ENCODE measurements at places on chromosomes 2 and 18.

GRCh38 chr18:63107931-63108330 is 211.6 kb downstream of the BCL2 start:
- no peak for DNase-seq

GRCh38 chr18:32271672-32272208 is 81.9 kb downstream of the MEP1B start:
- DNase-seq: no peak

DNA sequence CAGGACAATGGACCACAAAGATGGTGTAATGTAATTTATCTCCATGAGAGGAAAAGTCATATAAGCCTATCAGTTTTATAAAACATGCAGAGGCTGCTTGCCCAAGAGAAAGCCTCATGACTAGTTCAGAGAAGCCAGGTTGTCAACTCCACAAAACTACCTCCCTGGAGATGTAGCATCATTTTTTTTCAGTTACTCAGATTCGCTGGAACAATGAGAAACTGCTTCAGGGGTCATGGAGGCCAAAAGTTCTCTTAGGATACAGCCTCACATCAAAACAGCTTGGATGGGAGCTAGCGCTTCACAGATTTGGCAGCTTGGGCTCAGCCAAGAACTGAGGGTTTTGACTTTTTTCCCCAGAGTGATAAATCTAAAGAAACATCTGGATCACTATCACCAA is 263.5 kb downstream of the INSIG2 start:
- DNase-seq: no peak

GRCh38 chr18:29653671-29654215 is 1388.8 kb downstream of the DSC3 start:
- no peak for DNase-seq

DNA sequence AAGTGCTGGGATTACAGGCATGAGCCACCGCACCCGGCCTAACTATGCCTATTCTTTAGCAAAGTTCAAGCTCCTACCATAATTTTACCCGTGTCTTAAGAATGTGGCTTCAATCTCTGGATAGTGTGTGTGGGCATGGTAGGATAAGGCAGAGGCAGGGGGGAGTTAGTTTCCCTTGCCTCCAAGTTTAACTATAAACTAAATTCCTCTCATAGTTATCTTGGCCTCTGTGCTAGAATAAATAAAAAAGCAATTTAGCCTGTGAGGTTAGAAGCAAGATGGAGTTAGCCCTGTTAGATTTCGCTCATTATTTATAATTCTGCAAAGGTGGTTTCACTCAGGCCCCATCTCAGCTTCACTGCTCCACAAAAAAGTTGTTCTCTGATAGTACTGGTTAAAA is 7.0 kb upstream of the FAM98A start:
- no peak for DNase-seq

DNA sequence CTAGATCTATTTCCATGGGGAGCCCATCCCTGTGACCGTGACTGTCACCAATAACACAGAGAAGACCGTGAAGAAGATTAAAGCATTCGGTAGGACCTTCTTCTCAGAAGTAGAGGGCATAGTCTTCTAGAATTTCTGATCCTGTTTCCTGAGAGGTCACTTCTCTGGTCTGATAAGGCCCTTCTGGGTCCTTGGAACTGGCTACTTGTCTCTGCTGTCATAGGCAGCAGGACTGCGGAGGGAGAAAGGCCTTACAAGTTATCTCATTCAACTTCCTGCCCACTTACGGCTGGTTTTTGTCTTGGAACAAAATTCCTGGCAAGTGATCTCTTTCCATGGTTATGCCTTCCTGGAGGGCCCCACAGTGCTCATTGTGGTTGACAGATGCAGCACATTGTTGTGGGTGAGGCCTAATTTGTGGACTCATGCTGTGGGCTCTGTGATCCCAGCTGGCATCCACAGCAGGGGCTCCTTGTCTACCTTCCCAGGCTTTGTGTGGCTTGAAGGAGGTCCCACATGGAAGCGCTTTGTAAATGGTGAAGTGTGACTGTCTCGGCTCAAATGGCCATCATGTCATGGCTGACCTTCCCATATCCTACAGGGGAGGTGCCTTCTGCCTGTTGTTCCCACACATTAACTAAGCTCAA is 22.0 kb downstream of the SAG start:
- no peak for DNase-seq

GRCh38 chr2:69204654-69205053 is 182.4 kb downstream of the GFPT1 start:
- DNase-seq: no peak

DNA sequence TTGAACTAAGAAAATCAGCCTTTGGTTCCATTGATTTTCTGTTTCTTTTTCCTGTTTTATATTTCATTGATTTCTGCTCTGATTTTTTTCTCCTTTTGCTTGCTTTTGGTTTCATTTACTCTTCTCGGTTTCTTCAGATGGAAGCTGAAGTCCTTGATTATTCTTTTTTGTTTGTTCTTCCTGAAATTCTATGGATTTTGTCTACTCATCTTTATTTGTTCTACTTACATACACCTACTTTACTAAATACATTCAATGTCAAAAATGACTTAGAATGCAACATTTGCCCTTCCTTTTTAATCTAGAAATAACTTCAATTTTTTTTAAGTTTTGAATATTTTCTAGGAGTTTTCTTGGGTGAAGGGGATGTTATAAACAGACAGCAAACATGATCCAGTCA is 612.5 kb downstream of the METTL4 start:
- no peak for DNase-seq

DNA sequence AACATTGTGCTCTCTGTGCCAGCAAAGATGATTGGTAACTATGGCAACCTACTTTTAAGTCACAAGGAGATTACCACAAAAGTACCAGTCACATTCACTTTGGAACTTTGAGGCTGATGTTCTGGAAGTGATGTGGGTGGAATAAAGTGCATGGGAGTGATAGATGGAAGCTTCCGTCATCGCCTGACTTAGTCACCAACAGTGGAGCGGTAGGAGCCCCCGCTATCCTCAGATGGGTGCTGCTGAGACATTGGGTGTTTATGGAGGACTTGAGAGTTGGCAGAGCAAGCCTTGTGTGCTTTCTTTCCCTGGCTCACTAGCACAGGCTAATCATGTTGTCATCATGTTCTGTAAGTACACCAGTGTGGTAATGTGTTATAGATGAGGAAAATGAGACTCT is 4.6 kb downstream of the PPP1R7 start:
- no peak for DNase-seq

GRCh38 chr2:11697103-11697871 is 27.3 kb upstream of the NTSR2 start:
- no peak for DNase-seq

- DNase-seq: no peak
These were observed 22.0 kb downstream of the ZNF804A start for GRCh38 chr2:184620367-184620766.

- no peak for DNase-seq
These were observed 2.4 kb downstream of the SP110 start for GRCh38 chr2:230217424-230217823.

- DNase-seq: no peak
These were observed 29.0 kb downstream of the SESTD1 start for GRCh38 chr2:179235463-179236108.

DNA sequence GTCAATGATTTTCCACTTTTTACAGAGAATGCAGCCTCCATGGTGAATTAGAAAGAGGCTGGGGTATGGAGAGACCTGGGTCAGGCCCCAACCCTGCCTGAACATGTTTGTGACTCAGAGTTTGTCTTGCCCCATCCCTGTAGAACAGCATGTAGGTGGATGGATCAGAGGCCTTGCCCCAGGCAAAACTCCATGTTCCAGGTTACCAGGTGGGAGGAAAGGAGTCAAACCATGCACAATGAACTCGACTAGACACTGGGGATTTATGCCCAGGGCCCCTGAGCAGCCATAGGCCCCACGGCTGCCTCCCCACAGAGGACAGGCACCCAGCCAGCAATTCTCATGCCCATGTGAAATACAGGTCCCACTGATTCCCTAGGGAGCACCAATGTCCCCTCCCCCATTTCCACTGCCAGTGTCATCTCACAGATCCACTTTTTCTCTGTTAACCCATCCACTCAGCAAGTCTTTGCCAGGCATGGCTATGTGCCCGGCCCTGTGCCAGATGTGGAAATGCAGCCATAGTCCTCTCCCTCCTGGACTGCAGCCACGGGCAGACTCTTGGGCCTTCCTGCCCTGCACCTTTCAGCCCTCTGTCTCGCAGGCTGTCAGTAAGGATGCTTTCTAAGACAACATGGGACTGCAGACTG is 737.8 kb upstream of the HS6ST1 start:
- DNase-seq: no peak

GRCh38 chr2:2826209-2826551 is 495.1 kb upstream of the MYT1L start:
- DNase-seq: no peak

DNA sequence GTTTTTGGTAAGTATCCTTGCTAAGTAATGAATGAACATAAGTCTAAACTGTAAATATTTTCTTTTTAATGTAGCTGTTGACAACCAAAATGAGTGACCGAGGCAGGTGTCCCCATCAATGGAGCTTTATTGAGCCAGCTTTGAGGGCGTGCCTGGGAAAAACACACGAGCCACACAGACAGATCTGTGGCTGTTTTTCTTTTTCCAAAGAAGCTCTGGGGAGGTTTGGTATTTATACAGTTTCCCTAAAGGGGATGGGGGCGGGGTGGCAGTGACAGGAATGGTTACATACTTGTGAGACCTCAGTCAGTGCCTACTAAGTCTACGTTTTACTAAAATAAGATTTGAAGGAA is 11.2 kb downstream of the DBI start:
- no peak for DNase-seq

DNA sequence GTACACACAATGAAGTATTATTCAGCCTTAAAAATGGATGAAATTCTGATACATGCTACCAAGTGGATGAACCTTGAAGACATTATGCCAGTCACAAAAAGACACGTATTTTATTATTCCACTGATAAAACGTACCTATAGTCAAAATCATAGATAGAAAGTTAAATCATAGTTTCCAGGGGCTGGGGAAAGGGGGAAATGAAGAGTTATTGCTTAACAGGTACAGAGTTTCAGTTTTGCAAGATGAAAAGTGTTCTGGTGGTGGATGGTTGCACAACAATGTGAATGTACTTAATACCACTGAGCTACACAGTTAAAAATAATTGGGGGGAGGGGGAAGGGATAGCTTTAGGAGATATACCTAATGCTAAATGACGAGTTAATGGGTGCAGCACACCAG is 279.0 kb upstream of the STON1 start:
- DNase-seq: no peak

DNA sequence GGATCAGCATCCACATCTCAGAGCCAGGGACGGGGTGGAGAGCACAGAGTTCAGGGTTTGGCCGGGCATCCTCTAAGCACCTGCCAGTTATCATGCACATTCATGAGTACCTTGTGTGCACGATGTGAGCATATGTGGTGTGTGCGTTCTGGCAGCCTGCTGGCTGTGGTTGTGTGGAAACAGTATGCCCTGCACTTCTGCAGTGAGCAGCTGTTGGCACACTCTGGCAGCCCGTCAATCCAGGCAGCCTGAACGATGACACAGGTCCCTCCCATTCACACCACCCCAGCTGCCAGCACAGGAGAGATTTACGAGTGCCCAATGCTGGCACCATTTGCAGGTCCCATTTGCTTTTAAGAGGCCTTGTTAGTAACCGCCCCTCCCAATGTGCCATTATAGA is 74.2 kb downstream of the CD8B2 start:
- no peak for DNase-seq

DNA sequence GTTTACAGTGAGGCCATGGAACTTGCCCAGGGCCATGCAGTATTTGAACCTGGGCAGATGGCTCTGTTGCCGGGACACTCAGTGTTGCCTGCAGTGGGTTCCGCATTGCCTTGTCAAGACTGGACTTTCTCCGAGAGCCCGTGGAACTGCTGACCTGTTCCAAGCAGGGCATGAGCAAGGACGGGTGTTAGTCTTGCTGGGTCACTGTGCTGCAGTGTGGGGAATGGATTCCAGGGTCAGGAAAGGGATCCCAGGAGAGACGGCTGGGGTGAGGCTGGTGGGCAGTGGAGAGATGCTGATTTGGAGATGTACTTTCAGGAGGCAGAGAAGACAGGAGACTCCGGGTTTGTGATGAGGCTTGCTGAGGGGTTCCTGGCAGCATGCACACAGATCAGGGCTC is 348.7 kb upstream of the HS6ST1 start:
- no peak for DNase-seq

GRCh38 chr2:198656869-198657268 is 800.9 kb downstream of the SATB2 start:
- DNase-seq: no peak

GRCh38 chr2:96400049-96401000 is 64.8 kb downstream of the NCAPH start:
- DNase-seq: no peak

DNA sequence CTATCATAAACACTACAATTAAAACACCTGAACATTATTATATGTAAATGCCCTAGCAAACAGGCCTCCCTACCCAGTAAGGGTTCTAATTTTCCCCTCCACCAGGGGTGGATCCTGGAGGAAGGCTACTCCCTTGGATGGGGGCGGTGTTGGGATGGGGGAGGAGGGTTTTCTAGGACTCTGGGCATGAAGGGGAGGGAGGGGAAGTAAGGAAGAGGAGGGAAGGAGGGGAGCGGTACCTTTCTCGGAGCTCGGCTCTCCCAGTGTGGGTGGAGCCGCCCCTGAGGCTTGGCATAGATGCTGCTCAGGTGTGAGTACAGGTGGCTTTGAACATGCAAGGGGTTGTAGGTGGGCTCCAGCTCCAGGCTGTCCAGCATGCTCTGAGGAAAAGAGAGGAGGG is 5.4 kb downstream of the DOK1 start:
- no peak for DNase-seq

- DNase-seq: no peak
These were observed 54.6 kb upstream of the CCDC150 start for GRCh38 chr2:196584903-196585302.

GRCh38 chr2:186695081-186695756 is 1.4 kb downstream of the FAM171B start:
- no peak for DNase-seq

GRCh38 chr2:69597105-69597504 is 46.4 kb downstream of the AAK1 start:
- no peak for DNase-seq

DNA sequence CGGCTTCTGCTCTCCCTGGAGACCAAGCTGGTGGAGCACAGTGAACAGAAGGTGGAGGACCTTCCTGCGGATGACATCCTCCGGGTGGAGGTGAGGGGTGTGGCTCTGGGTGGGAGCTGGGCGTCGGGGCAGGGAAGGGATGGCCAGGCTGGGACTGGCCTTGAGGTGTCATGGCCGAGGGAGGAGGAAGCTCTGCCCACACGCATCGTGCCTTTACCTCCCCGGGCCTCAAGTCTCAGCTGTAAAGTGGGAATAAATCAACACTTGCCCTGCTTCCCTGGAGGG is 98.2 kb downstream of the DYSF start:
- DNase-seq: no peak

DNA sequence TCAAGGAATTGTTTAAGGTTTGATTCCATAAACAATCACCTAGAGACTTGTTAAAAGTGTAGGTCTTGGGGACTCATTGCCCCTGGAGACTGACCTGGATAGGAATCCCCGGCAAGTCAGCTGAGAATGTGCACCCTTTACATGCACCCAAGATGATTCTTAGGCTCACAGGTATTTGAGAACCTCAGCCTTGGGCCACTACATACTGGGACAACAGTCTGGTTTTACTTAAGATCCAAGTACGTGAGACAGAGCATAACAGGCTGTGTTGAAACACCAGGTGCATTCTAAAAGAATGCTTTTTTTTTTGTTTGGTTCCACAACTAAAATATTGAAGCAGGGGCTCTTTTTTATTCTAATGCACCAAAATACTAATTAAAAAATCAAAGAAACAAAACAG is 215.8 kb downstream of the TMX3 start:
- DNase-seq: no peak

GRCh38 chr2:134468776-134469175 is 214.9 kb downstream of the MGAT5 start:
- no peak for DNase-seq
